ENCODE measurements at places on chromosomes 11 and 22. TPM values are rescaled to one million over a fixed set of nuclear protein-coding genes. Genes with fewer than 3 reads are reported as not detected.

NRGN gene
- polyA plus RNA-seq: 14.3 TPM

BATF2 gene
- polyA plus RNA-seq: 3.5 TPM

SULT4A1 gene
- 3.2 TPM for polyA plus RNA-seq

CRYBB2 gene
- polyA plus RNA-seq: not detected

DNA sequence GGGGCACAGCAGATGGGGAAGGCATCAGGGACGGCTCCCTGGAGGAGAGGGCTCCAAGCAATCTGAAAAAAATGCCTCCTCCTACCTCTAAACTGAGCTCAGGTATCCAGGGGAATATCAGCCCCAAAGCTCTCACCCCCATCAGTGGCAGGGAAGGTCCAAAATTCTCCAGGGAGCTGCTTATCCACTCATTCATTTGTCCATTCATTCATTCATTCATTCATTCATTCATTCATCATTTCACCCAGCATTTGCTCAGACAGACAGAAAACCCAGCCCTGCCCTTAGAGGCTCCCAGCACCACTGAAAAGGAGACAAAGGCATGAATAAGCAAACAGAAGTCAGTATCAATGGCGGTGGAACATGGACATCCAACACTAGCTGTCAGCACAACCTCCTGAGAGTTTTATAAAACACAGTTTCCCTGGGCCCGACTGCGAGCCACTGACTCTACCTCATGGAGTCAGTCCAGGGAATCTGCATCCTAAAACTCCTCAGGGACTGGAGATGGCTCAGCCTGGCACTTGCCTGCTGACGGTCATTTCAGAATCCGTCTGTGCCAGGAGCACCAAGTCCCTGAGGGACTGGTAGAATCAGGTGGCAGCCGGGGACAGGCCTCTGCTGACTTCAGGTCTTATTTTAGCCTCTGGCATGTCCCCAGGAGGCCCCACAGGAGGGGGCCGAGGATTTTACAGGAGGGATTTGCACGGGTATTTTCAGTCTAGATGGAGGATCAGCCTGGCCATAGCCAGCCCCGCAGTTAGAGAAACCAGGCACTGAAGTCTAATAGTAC, 164.6 kb downstream of the MN1 start:
- no peak for DNase-seq

- DNase-seq: no peak
Observed at GRCh38 chr22:46564084-46564714, 26.8 kb upstream of the CELSR1 start.

DNA sequence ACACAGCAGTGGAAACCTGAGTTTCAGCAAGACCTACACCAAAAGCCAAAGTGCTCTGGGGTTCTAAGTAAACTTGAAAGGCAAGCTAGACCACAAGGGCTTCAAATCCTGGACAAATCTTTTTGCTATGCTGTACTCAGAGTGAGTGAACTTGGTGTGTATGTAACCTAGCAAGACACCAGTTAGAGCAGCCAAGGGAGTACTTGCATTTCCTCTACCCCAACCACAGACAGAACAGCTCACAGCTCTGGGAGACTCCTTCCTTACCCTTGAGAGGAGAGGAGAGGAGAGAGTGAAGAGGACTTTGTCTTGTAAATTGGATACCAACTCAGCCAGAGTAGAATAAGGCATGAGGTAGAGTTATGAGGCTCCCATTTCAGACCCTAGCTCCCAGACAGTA, 71.4 kb downstream of the CTSC start:
- no peak for DNase-seq

DNA sequence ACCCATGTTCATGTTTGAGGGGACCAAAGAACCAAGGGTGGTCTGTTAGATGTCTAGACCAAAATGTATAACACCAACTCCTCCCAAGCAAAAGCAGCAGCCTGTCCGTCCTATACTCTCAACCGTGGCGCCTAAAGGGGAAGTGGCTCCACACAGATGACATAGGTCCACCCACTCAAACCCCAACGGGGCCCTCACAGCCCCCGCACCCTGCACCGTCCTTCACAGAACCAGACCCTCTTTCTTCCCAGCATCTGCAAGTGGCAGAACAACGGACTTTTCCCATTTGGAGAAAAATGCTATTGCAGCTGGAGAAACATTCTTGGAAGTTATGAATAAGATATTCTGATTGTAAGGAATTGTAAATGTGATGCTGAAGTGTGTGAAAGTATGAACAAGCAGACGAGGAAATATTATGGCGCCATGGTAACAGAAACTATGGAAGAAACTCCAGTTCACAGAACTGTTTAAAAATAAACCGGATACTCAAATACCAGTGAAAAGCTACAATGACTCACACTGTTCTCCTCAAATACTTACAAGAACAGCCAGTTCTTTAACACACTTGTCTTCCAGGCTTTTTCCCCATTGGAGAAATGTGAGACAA, 76.5 kb upstream of the ARFGAP3 start:
- DNase-seq: peak; percentile 27

DNA sequence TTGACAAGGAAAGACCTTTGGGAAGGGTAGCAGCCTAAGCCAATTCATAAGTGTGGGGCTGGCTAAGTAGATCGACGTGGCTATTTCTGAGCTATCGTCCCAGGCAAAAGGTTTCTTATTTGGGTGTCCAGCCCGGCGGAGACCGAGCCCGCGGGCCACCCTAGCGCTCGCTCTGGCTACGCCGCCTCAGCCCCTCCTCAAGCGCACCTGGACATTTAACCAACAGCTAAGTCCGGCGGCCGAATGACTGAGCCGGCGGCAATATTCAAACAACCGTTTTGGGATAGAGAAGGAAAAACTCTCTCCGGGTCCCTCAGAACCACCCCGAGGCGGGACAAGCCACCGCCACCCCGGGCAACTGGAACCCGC, 457 bp downstream of the RNF141 start:
- peak; percentile 39 for DNase-seq

GRCh38 chr11:86138958-86139357, 70.1 kb upstream of the PICALM start:
- no peak for DNase-seq

- DNase-seq: no peak
Observed at GRCh38 chr22:29979777-29980321, 96.9 kb downstream of the MTMR3 start.

- no peak for DNase-seq
Observed at GRCh38 chr11:79547256-79547655, 106.4 kb upstream of the TENM4 start.

DNA sequence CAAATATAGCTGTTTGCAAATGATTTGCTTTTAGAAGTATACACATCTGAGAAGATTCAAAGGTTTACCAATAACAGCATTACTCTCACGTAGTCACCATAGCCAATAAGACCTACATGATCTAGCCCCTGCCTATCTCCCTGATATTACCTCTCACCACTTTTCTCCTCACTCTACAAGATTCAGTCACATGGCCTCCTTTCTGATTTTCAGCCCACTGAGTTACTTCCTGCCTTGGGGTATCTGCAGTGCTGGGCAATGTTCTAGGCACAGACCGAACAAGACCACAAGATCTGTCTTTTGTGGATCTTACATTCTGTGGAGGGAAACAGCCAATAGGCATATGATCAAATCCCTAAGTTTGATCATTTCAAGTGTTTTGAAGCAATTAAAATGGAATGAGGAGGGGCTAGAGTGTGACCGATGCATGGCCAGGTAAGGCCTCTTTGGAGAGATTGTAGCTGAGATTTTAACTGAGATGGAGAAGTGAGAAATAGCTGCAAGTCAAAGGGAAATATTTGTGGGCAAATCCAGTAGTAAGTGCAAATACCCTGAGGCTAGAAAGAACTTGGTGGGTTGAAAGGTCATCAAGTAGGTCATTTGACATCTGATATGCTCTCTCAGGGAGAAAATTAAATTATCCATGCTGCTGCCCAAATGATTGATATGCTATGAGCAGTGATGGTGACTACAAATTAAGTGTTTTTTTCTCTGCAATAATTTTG, 43.1 kb downstream of the ARL14EP start:
- no peak for DNase-seq

DNA sequence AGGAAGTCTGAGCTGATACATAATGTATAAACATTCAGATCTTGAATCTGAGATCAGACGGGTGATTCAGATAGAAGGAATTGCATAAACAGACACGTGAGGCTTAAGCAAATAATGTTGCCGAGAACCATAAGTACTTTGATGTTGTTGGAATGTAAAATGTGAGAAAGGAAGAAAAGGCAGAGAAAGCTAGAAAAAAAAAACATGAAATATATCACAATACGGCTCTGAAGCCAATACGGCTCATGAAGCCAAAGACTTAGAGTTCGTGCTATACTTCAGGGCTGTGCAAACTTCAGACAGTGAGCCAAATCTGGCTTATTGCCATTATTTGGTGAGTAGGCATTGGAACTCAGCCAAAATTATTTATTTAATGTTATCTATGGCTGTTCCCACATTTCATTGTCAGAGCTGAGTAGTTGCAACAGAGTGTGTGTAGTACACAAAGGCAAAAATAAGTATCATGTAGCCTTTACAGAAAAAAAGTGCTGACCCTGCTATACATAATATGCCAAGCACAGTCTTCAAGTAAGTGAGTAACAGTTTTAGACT, 673.3 kb downstream of the CNTN5 start:
- DNase-seq: no peak

GRCh38 chr11:46347637-46348311, 511 bp downstream of the DGKZ start:
- DNase-seq: no peak
